ENCODE measurements at places on chromosomes 1 and 21.
A peak's percentile ranks its signal among the peaks of the same experiment; 100 is the strongest.

GRCh38 chr1:186627019-186627418 is 53.2 kb downstream of the PTGS2 start:
- DNase-seq: no peak

DNA sequence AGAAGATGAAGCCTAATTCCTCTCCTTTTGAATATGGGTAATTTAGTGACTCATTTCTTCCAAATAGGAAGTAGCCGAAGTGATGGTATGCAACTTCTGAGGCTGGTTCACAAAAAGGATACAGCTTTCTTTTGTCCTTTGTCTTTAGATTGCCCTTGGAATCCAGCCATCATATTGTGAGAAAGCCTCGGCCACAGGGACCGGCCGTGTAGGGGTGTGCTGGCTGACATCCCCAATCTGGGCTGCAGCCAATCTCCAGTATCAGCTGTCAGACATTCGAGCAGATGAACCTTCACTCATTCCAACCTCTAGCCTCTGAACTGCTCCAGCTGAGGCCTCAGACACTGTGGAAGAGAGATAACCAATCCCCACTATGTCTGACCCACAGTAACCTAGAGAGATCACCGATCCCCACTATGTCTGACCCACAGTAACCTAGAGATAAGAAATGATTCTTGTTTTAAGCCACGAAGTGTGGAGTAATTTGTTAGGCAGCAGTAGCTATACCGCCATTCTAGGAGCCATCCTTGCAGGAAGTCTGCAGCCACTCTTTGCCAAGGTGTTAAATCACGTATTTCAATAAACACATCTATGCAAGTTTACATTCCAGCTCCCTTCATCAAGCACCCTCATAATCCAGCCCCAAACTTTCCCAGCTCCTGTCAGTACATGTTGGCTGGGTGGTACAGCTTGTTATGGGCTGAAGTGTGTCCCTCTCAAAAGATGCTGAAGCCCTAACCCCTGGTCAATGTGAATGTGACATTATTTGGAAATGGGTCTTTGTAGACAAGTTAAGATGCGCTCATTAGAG is 2.9 kb upstream of the DIP2A start:
- DNase-seq: no peak

DNA sequence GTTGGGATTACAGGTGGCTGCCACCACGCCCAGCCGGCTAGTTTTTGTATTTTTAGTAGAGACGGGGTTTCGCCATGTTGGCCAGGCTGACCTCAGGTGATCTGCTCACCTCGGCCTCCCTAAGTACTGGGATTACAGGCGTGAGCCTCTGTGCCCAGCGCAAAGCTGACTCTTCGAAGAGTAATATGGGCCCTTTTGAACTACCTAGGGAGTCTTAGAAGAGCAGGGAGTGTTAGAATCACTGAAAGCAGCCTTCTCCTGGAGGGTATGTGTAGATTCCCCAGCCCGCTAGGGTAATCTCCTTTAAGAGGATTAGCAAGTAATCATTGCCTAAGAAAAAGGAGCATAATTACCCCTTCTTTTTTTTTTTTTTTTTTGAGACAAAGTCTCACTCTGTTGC is 6.5 kb upstream of the MAST2 start:
- DNase-seq: no peak

GRCh38 chr1:115838431-115839028 is 2.4 kb downstream of the NHLH2 start:
- no peak for DNase-seq

- DNase-seq: no peak
These were observed 9.9 kb upstream of the RSRP1 start for GRCh38 chr1:25257196-25257595.

DNA sequence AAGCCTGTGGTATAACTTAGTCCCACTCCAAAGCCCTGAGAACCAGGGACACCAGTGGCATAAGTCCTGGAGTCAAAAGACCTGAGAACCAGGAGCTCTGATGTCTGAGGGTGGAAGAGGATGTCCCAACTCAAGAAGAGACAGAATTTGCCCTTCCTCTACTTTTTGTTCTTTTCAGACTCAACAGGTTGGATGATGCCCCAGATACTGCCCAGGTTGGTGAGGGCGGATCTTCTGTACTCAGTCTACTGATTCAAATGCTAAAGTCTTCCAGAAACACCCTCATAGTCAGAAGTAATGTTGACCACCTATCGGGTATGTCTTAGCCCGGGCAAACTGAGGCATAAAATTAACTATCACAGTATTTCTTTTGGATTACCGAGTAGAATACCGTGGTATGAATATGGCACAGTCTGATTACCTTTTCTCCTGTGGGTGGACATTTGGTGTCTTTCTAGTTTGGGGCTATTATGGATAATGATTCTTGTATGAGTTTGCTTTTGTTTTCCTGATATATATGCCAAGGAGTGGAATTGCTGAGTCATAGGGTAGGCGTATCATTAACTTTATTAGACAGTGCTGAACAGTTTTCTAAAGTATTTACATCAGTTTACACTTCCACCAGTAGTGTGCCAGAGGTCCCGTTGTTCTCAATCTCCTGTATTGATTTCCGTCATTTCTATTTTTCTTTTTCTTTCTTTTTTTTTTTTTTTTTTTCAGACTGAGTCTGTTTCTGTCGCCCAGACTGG is 3.2 kb upstream of the CHAF1B start:
- no peak for DNase-seq

DNA sequence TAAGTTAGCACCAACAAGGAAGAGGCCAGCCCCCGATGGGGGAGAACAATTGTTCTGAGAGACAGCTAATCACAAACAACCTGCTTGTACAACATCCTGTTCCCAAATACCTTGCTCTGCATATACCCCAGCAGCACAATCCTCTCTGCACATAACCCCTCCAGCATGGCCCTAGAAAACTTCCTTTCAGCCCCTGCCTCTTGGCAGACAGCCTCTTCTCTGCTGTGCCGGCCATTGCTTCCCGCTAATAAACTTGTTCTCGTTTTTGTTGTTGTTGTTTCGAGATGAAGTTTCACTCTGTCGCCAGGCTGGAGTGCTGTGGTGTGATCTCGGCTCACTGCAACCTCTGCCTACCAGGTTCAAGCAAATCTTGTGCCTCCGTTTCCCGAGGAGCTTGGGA is 392.7 kb downstream of the SMYD3 start:
- DNase-seq: no peak

DNA sequence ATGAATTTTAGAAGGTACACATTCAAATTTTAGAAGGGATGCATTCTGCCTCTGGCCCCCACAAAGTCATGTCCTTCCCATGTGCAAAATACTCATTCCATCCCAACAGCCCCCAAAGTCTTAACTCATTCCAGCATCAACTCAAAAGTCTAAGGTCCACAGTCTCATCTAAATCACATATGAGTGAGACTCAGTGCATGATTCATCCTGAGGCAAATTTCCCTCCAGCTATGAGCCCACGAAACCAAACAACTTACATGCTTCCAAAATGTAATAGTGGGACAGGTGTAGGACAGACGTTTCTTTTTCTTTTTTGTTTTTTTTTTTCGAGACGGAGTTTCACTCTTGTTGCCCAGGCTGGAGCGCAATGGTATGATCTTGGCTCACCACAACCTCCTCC is 12.5 kb upstream of the WNT2B start:
- DNase-seq: no peak

- peak; percentile 66 for DNase-seq
These were observed 44.9 kb upstream of the CYP2J2 start for GRCh38 chr1:59971464-59971911.

DNA sequence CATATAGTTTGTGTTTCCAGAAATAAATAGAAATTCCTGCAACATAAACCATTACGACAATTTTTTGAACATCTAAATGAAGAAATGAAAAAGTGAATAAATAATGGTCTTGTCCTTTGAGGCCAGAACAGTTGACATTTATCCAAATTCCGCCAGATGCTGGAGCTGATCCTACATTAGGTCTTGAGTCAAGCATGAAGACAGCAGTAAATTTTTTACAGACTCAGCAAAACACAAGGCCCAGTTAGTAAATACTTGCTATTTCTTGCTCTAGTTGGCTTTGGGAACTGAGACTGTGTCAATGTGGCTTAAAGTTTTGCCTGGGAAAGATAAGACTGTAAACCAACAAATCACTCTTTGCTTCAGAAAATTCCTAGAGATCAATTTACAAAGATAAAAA is 540.1 kb upstream of the RGS18 start:
- no peak for DNase-seq

- DNase-seq: peak; percentile 17
These were observed 604.6 kb downstream of the LRRIQ3 start for GRCh38 chr1:73593364-73593763.

DNA sequence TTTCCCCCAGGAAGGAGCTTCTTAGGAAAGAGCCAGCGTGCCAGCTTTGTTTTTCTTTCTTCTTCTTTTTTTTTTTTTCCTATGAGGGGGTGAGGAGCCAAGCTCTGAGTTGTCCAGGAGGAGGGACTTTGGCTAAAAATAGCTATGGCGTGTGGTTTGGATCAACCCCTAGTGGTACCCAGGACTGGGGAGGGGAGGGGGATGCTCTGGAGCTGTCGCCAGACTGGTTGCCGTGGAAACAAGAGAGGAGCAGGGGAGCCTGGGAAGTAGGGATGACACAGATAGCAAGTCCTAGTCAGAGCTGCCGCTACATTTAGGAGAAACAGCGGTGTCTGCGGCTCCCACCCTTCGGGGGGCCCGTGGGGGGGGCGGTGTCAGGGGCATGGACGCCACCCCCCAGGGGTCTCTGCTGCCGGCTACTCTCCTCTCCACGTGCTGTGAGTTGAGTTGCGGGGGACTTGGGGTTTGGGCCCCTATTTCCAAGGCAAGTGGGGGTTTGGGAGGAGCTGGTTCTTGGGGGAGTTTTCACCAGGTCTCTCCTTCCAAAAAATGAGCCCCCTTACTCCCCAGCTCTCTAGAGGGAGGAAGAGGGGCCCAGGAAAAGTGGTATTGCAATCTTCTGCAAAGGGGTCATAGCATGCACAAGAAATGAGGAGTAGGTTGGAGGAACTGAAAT is at the start of gene KCNJ9:
Gene KCNJ9 (plus strand): TSS at position 278 of the 676 bp plus-strand sequence. CDS start 2,493 bp downstream, outside the sequence.
- DNase-seq: no peak

- no peak for DNase-seq
These were observed 4.5 kb downstream of the ZC3H12A start for GRCh38 chr1:37478890-37479254.

DNA sequence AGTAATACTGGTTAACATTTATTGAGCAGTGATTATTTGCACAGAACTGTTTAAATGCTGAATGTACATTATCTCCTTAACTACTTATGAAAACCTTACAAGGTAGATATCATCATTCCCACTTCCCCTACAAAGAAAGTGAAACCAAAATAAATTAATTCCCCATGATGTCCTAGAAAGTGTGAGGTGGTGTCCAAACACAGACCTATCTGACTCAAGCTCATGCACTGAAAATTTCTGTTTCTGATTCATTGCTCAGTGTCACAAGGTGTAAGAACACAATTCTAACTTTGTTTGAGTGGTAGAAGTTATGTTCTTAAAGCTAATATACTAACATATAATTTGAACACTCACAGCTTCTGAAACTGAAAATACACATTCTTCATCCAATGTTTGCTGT is 178.7 kb downstream of the MRPL39 start:
- no peak for DNase-seq

DNA sequence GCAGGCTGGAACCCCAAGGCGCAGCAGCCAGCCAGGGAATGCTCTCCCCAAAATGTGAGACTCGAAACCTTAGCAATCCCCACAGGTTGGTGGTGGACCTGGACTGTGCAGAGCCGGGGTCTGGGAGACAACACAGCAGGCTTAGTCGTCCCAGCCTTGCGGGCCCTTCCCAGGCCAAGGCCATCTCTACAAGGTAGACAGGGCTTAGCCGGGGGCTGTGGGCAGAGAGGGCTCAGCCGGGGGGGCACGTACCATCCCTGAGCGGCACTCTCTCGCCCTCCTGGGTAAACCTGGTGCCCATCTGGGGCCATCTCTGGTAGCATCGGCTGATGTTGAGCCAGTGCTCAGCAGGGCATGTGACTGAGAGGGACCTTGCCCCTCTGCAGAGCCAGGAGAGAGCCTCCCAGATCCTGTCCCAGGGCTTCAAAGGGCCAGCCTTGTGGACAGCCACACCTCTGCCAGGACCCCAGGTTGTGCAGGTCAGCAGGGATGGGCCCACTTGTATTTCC is 2.2 kb upstream of the ACTRT2 start:
- no peak for DNase-seq

DNA sequence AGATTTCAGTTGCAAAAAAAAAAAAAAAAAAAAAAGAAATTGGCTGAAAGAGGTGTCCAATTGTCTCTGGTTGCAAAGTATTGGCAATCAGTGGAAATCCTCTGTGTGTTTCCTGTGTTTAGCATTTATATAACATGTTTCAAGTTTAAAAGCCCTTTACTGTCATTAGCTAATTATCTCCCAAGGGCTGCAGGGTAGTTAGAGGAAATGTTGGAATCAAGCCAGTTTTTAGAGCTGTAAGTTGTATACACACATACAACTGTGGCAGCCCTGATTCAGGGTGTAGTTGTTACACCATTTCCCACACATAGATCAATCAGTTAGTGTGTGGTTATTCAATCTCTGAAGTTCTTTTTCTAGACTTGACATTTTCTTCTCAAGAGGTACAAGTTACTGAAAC is 8.9 kb upstream of the ZNF326 start:
- no peak for DNase-seq

DNA sequence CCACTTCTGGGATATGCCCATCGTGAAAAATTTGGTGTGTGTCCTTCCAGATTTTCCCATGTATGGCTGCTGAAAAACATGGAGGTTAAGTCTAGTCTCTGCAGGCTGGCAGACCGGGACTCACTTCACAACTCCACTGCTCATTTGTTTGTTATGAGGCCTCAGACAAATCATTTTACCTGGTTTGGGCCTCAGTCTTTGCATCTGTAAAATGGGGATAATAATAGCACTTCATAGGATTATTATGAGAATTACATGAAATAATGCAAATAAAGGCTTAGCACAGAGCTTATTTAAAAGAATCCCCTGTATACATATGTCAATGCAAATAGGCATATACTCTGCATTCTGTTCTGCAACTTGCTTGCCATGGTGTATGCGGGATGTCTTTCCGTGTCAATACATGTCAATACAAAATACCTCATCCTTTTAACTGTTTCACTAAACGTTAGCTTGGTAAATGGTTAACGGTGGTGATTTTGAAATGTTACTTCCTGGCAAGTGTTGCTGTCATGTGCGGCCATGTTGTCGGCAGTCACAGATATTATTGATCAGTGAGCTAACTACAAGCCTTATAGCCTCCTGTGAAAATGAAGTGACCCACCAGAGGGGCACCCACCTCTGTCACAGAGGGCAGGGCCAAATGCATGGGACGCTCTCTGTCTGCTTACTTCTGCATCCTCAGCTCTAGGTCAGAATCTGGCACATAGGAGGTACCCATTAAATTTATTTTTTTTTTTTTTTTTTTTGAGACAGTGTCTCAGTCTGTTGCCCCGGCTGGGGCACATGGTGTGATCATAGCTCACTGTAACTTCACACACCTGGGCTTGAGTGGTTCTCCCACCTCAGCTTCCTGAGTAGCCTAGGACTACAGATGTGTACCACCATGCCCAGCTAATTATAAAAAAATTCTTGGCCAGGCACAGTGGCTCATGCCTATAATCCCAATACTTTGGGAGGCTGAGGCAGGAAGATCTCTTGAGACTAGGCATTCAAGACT is 4.3 kb downstream of the LCK start:
- DNase-seq: no peak

DNA sequence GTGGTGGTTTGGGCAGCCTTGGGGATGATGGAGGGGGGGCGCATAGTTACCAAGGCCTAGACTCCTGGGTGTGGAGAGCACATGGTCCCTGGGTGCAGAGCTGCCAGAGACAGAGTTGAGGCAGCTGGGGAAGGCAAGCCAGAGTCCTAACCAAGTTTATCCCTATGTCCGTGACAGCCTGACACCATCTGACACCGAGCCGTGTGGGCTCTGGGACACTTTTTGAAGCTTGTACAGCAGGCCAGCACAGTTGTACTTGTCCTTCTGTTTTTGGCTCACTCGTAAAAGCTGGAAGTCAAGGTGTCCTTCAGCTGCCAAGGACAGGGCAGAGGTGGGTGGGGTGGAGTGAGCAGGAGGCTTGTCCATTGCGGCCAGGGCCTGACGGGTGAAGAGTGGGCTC is 28.5 kb downstream of the SLC26A9 start:
- no peak for DNase-seq
